ENCODE measurements at places on chromosomes 2 and 18. TPM values are rescaled to one million over a fixed set of nuclear protein-coding genes. Genes with fewer than 3 reads are reported as not detected.
A peak's percentile ranks its signal among the peaks of the same experiment; 100 is the strongest.

- DNase-seq = peak; percentile 12
Observed at GRCh38 chr2:180343528-180344345, 336.6 kb upstream of the CWC22 start.

- no peak for DNase-seq
Observed at GRCh38 chr2:47907039-47907781, 912 bp upstream of the FBXO11 start.

- peak; percentile 16 for DNase-seq
Observed at GRCh38 chr2:1227274-1227900, 185.9 kb upstream of the TPO start.

GRCh38 chr2:213199871-213200270 lies 48.5 kb upstream of the IKZF2 start:
- DNase-seq = no peak

- no peak for DNase-seq
Observed at GRCh38 chr2:142509401-142509800, 368.1 kb upstream of the KYNU start.

DNA sequence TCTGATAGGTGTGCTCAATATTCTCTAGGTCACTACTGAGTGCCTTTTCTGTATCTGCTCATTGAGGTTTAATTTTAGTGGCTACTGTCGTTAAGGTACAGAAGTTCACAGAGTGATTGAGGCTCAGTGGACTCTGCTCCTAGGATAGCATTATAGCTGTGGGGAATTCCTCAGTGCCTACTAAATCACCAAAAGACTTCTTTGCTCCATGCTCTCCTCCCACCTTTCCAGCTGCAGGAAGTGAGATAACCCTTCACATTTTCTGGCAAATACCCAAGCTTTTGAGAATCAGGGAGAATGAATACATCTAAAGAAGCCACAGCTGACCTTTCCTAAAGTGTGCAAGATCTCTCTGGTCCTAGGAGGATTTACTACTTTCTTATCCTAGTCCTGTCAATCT lies 95.2 kb upstream of the FSIP2 start:
- no peak for DNase-seq

- DNase-seq = no peak
Observed at GRCh38 chr2:43041173-43041591, 185.2 kb downstream of the ZFP36L2 start.

- DNase-seq = peak; percentile 75
Observed at GRCh38 chr2:24721470-24721869, 71.7 kb downstream of the PTRHD1 start.

GRCh38 chr2:219058541-219059374 lies 2.0 kb downstream of the IHH start:
- DNase-seq = no peak

- no peak for DNase-seq
Observed at GRCh38 chr2:24174851-24175277, at the start of gene FAM228A. TSS of gene FAM228A (plus strand) at chr2:24175053. CDS start at chr2:24175481, 428 bp downstream.

- DNase-seq = no peak
Observed at GRCh38 chr2:104932243-104932642, 78.3 kb downstream of the POU3F3 start.

GRCh38 chr2:201151127-201151981 lies 31.6 kb upstream of the CASP10 start:
- no peak for DNase-seq

GRCh38 chr2:73640946-73641766 lies 1.1 kb downstream of the NAT8 start:
- no peak for DNase-seq

DNA sequence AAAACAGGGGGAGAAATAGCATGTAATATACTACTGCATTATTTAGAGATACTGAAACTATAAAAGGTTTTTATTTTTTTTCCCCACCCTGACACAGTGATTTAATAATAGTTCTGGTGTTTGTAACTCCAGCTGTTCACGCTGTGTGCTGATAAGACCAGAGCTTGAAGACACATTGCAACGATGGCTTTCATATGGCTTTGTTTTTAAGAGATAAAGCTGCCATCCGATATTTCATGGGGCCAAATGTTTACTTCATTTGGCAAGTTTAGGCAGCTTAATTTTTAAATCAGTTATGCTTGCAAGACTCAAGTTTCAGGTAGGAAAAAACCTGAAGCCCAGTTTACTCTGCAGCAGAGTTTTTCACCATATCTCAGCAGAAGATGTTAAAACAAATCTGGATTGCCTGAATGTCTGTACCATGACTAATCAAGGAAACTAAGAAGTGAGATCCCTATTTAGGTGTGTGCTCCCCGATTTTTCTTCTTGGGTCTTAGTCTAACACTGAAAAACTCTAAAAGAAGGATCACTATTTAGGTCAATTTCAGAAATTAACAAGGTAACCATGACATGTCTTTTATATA lies 508.6 kb downstream of the PARD3B start:
- no peak for DNase-seq

GRCh38 chr2:128301501-128301966 lies 17.1 kb downstream of the HS6ST1 start:
- peak; percentile 61 for DNase-seq

GRCh38 chr18:61209801-61210200 lies 123.4 kb upstream of the CDH20 start:
- peak; percentile 70 for DNase-seq

DNA sequence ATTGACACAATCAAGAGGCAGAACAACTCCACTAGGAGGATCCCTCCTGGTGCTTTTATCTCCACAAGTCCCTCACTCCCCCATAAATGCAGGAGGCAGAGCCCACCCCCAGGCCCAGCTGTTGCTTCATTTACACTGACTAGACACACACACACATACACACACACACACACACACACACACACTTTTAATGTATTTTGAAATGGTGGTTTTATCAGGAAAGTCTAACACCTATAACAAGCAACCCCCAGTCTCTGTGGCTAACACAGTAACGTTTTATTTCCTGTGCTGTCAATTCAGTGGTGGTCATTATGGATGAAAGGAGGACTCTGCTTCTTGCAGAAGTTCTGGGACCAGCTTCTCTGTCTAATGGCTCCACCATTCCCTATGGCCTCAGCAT lies 125.4 kb upstream of the FOSL2 start:
- DNase-seq = no peak

- DNase-seq = no peak
Observed at GRCh38 chr2:223472771-223473170, 129.4 kb downstream of the SCG2 start.

- no peak for DNase-seq
Observed at GRCh38 chr2:7025082-7025481, 107.9 kb downstream of the RNF144A start.

DNA sequence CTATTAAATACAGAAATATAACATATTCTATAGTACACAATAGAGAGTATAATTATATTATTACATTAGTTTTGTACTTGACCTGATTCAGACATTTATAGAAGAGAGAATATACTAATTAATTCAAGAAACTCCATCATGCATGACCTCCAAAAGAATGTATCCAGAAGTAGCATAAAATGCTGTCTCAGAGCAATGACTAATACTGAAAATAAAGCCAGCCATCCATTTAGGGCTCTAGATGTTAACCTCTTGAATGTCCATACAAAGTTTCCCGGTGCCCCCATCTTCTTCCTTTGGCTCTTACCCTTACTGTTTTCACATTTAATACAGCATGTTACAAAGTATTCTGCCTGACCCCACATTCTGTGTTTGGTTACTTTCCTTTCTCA lies 102.0 kb downstream of the ARHGAP15 start:
- DNase-seq = no peak

DNA sequence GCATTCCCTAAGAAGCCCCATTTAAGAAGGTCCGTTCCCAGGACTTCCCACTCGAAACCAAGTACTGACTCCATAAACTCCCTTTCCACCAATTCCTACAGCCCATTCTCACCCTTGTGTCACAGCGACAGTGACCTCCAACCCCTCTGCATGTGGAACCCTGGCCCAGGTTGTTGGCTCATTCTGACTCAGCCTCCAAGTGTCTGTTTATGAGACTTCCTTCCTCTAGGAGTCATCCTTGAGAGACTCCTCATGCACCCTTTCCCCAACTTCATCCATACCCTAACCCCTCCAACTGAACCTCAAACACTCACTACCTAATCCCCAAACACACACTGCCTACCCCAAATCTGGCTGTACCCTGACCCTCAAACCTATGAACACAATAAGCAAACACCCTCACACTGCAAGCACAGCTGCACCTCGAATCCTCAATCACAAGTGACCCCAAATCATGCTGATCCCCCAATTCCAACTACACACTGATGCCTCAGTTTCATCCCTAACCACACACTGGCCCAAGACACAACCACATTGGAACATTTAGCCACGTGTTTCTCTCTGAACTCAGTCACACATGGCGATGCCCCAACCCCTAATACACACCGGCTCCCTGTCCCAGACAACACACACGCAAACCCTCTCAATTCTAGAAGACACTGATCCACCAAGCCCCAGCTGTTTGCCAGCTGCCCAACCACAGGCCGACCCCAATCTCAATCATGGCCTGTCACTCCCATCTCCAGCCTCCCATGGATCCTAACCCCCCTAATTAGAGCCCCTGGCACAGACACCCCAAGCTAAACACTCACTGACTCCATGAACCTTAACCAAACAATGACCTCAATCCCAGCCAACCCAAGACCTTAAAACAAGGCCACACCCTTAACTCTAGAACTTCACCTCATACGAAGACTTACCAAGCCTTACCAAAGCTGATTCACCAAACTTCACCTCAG lies 219.6 kb downstream of the CYP26B1 start:
- no peak for DNase-seq

GRCh38 chr2:33215299-33215698 lies 261.1 kb upstream of the RASGRP3 start:
- no peak for DNase-seq

DNA sequence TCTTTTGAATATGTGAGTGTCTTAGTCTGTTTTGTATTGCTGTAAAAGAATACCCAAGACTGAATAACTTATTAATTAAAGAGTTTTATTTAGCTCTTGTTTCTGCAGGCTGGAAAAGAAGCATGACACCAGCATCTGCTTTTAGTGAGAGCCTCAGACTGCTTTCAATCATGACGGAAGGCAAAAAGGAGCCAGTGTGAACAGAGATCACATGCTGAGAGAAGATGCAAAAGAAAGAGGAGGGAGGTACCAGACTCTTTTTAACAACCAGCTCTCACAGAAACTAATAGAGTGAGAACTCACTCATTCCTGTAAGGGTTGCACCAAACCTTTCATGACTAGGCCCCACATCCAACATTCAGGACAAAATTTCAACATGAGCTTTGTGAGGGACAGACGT lies 101.6 kb upstream of the HNMT start:
- DNase-seq = no peak

Gene GRP
- not detected for polyA plus RNA-seq

Gene MAPK4
- 9.7 TPM for polyA plus RNA-seq

Gene TWIST2
- polyA plus RNA-seq = 7.3 TPM

Gene EMILIN2
- 23.1 TPM for polyA plus RNA-seq

Gene MYOM1
- 679 TPM for polyA plus RNA-seq

Gene SDC1
- 6.8 TPM for polyA plus RNA-seq

Gene SLC16A14
- polyA plus RNA-seq = 2.8 TPM

Gene ZC3H6
- 7.1 TPM for polyA plus RNA-seq

Gene NFATC1
- 12.8 TPM for polyA plus RNA-seq

All from hindlimb muscle (tissue), 1 donor.